Hematopoietic multipotent progenitor cell treated with erythropoietin and hydrocortisone succinate and interleukin-3 and kit ligand, for 6 days (in vitro differentiated cells): ENCODE measurements at places on chromosomes 2 and 18.

DNA sequence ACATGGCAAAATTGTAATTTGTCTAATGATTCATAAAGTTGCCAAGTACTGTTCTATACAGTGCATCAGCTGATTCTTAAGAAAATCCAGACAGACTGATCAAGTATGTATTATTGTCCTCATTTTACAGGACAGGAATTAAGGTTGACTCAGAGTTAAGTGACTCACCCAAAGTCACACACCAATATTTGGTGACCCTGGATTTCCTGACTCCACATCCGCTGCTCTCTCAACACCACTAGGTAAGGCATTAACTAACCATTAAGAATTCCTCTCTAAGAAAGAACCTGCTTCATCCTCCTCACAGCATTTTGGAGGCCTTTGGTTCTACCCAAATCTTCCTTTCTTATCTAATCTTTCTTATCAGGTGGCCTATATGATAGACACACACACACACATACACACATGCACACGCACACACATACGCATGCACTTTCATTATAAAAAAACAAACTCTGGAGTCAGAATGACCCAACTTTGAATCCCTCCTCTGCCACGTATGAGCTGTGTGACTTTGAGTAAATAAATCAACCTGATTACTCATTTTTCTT, 150.8 kb downstream of the ANKRD44 start:
- no peak for DNase-seq

DNA sequence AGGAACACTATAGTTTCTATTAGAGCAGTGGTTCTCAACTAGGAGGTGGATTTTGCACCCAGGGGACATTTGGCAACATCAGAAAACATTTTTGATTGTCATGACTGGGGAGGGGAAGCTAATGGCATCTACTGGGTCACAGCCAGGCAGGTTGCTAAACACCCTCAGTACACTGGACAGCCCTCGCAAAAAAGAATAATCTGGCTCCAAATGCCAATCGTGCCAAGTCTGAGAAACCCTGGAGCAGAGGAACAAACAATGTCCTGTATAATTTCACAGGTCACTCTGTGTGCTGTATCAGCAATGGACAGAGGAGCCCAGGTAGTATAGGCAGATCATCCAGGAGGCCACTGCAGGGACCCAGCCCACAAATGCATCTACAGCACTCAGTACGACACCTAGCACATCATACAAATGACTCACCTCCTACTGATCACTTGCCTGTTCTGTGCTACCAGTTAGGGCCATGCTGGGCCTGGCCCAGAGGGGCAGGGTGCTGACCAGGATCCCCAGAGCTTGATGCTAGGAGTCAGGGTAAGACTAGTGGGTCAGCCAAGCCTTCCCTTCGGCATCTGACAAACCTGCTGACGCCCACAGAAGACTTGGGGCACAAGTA, 37.6 kb downstream of the SFXN5 start:
- DNase-seq, result peak; percentile 19

DNA sequence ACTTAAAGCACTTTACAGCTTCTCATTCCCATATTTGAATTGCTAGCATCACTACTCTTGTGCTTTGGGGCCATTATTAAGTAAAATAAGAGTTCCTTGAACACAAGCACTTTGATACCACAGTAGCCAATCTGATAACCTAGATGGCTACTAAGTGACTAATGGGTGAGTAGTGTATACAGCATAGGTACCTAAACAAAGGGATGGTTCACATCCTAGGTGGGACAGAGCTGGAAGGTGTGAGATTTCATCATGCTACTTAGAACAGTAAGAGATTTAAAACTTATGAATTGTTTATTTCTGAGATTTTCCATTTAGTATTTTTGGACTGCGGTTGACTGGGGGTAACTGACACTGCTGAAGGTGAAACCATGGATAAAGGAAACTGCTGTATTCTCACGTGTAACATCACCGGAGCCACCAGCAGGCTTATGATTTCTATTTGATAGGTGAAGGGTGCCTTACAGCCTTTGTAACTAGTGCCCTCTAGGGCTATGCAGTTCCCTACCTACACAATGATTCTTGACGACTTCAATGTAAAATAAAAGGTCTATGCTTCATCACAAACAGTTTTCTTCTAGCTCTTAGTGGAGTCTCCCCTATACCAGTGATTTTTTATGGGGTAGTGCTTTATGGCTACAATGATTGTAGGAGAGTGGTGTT, 22.1 kb upstream of the CRIM1 start:
- DNase-seq, result no peak

DNA sequence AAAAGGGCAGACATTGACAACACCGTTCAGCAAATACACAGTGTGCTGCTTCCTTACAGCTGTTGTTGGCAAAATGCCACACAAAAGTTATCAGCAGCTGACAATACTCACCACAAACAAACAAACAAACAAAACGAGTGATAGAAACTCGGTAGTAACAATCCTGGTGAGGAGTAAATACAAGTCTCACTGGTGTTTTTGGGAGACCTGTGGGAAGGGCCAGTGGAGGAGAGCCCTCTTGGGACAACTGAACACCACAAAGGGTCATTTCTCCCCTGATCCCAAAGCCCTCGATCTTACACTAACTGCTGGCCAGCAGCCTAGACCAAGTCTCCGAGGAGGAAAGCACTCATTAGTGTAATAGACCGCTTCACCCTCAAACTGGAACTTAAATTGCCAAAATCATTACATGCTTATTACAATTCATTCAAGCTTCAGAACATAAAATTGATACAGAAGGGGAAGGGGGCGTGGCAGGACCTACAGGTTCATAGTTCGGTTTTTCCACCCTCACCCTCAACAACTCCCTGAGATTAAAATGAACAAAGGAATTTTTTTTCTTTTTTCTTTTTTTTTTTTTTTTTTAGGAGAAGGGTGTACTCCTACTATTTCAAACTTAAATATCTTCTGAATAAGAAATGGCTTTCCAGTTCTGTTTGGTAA, 5.0 kb downstream of the AP1S3 start:
- DNase-seq, result no peak

DNA sequence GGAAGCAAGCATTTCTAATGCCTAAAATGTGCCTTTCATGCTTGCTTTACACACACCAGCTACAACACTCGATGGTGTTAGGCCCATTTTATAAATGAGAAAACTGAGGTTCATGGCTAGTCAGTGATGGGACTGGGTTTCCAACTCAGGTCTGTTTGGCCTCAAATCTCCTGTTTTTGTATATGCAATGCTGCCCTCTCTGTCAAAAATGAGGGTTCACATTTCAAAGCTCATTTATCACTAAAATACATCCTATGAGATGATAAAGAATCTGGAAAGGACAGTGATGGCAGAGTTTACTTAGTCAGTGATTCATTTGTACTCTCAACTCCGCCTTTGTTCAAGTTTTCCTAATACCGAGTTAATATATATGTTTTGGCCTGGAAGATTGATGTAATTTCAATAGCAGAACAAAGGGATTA, 92.3 kb downstream of the KCTD1 start:
- no peak for DNase-seq

GRCh38 chr2:25042321-25043240, 705 bp downstream of the EFR3B start:
- peak; percentile 18 for DNase-seq

GRCh38 chr2:62343636-62344337, 147.9 kb downstream of the B3GNT2 start:
- peak; percentile 50 for DNase-seq

- DNase-seq, result no peak
Measured at GRCh38 chr18:38961880-38962279, 1396.3 kb upstream of the CELF4 start.

DNA sequence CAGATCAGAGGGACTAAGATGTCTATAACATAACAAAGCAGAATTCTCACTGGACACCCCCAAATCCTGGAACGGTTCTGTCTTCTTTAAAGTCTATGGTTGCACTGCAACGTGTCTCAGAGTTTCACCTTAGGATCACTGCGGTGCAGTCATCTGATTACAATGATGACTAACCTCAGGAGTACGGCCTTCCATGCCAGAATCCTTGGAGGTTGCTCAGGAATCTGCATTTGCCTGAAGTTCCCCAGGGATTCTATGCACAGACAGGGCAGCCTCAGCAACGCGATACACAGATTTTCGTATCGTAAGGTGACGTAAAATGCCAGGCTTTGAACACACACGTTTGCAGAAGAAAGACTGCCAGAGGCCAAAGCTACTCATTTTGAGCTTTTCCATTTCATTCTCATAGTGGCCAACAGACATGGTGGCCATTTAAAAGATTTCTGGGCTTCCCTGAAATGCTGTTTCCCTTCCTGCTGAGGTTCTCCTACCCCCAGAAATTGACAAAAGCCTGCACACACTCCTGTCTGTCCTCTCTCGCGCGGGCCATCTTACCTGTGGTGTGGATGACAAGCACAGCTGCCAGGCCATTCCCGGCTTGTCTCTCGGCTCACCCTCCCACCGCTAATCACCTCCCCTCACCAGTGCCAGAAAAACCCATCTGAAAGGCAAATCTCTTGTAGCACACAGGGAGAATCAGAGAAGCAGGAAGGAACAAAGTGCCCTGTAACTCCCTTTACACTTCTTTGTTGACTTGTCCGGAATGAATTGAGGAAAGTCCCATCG, 148.8 kb downstream of the ACKR3 start:
- DNase-seq, result no peak

GRCh38 chr2:237471438-237472186, 15.4 kb upstream of the MLPH start:
- DNase-seq, result peak; percentile 83

- DNase-seq, result peak; percentile 44
Measured at GRCh38 chr2:178478130-178478438, 316 bp downstream of the FKBP7 start.

GRCh38 chr2:20882466-20883170, 59.7 kb upstream of the LDAH start:
- DNase-seq, result no peak

- DNase-seq, result no peak
Measured at GRCh38 chr2:2647141-2647541, 316.1 kb upstream of the MYT1L start.

GRCh38 chr2:216508229-216508628, 9.6 kb downstream of the RPL37A start:
- no peak for DNase-seq

- DNase-seq, result no peak
Measured at GRCh38 chr2:28543316-28544035, 47.6 kb downstream of the PLB1 start.

DNA sequence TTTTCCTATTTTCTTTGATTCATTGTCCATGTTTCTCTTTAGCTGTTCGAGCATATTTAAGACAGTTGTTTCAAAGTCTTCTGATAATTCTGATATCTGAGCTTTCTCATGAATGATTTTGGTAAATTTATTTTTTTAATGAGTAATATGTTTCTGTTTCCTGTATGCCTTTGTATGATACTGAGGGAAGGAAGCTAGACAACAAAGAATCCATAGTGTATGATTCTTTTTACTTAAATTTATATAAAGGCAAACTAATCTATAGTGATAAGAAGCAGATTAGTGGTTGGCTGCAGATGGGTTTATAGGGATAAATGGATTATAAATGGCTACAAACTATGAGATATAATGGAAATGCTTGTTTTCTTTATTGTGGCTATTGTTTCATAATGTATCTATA, 352.7 kb upstream of the CDH2 start:
- DNase-seq, result no peak

GRCh38 chr2:1777781-1778180, 33.5 kb upstream of the PXDN start:
- DNase-seq, result no peak

DNA sequence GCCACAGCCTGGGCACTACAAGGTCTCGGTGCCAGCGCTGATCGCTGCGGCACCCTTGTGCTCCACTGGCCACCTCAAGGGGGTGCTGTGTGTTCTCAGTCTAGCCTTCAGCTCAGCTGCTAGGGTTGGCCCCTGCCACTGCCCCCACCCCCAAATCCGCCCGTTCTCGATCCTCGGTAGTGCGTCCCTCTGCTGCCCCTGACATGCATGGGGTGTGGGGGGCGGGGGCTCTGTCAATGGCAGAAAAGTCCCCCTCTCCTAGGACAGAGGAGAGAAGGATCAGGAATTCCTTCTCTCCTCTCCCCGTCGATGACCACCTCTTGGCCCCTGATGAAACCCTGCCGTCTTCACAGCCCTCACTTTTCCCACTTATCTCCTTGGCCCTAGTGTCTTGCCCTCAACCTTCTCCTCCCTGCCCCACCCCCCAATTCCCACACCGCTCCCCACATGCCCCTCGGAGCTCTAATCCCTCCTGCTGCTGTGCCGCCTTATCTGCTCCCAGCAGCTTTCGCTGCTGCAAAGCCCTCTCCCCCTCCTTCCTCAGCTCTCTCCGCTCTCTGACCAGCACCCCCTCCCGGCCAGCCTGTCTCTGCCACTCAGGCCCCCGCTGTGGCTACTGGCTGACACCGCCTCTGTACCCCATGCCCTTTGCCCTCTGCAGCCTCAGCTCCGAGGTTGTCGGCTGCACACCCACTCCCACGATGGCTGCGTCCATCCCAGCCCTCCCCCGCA, 4.3 kb upstream of the ASIC4 start:
- DNase-seq, result peak; percentile 95

DNA sequence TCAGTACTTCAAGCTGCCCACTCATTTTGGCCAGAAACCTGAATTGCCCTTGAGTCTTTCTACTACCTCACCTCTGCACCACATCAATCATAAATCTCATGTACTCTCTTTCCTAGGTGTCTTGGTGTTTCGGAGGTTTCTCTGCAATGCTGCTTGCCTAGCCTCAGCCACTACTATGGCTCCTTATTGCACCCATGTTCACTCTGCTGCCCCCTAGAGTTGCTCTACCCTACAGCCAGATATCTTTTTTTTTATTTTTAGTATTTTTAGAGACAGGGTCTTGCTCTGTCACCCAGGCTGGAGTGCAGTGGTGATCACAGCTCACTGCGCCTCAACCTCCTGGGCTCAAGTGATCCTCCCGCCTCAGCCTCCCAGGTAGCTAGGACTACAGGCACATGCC, 413.0 kb downstream of the PTPRM start:
- DNase-seq, result peak; percentile 13

DNA sequence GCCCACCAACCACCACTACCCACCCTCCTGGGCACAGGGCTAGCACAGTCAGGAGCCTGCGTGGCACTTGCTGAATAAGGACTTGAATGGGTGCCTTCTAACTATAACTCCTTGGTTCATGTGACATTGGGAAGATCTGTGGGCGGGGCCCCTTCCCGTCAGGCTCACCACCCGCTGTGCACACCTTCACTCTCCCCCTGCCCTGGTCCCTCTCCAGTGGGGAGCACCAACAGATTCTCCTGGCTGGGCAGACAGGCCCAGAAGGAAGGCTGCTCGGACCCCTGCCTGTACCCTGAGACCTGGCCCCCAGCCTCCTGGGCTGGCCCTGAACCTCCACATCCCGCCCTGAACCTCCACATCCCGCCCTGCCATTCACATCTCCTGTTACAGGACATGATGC, 33.4 kb upstream of the POMC start:
- DNase-seq, result no peak

GRCh38 chr2:234753701-234754100, 198.1 kb upstream of the SH3BP4 start:
- no peak for DNase-seq

DNA sequence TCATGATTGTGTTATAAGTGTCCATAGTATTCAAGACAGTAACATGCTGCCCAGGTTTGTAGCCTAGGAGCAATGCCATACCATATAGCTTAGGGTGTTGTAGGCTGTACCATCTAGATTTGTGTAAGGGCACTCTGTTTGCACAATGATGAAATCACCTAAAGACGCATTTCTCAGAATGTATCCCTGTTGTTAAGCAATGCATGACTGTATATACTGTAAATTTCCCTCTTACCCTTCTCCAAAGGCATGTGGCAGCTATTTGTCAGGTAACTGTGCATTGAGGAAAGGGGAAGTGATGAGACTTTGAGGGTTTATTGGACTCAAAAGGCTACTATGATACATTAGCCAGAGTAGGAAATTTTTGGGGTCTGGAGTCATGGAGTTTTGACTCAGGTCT, 180.8 kb downstream of the VAPA start:
- no peak for DNase-seq

GRCh38 chr2:127737892-127738291, 36.6 kb downstream of the SFT2D3 start:
- DNase-seq, result no peak
